ENCODE measurements at places on chromosomes 7 and 10. TPM values are rescaled to one million over a fixed set of nuclear protein-coding genes. Genes with fewer than 3 reads are reported as not detected.

DNA sequence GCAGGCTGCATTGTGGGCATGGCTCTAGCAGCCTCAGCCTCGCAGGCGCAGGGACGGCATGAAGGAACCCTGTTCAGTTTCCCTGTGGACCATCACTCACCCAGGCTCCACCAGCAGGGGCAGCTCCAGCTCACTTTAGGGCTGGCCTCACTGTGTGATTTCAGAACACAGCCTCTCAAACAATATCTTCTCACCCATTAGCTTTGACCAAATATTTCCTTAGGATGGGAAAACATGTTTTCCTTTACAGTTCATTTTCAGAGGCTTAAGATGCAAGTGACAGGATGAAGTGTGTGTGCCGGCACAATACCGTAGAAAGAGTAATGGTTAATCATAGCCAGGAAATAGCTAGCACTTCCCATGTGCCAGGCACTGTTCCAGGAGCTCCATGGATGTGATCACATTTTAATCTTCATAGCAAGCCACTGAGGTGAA is 58.2 kb downstream of the LANCL2 start:
- H3K4me3 ChIP-seq: no peak overlapping the region
- no peak for DNase-seq
- no peaks in the 10 kb centered on the region for H3K27me3 ChIP-seq
- H3K27ac ChIP-seq: no peak overlapping the region

GRCh38 chr10:111137007-111137406 is 60.2 kb downstream of the ADRA2A start:
- no peak overlapping the region for H3K27ac ChIP-seq
- H3K4me3 ChIP-seq: no peak overlapping the region
- DNase-seq: no peak
- H3K4me1 ChIP-seq: no peaks in the 10 kb centered on the region

DNA sequence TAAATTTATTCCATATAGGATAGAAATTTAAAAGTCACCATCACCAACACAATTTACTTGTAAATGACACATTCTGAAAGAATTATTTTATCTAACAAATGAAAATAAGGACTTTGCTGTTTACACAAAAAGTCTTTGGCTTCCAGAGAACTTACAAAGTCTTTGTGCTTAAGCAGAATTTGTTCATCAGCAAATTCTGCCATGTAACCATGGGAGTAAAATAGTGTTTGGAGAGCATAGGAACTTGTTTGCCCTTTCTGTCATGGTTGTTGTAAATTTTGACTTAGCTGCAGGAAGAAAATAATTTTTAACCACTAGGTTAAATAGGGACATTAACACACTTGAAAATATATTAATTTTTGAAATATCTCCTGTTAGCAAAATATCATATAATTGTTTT is 15.2 kb downstream of the FGL2 start:
- no peaks in the 10 kb centered on the region for H3K27me3 ChIP-seq
- H3K27ac ChIP-seq: no peak overlapping the region
- H3K4me3 ChIP-seq: no peak overlapping the region
- peak; percentile 57 for DNase-seq

- no peak overlapping the region for H3K4me3 ChIP-seq
- no peak for DNase-seq
- peaks cover 4% of the 10 kb centered on the region for H3K4me1 ChIP-seq
- H3K27ac ChIP-seq: no peak overlapping the region
- no peaks in the 10 kb centered on the region for H3K36me3 ChIP-seq
These were observed 4.7 kb downstream of the SKAP2 start for GRCh38 chr7:26859720-26860119.

GRCh38 chr10:92880233-92880861 is 32.0 kb downstream of the EXOC6 start:
- no peaks in the 10 kb centered on the region for H3K27me3 ChIP-seq
- no peaks in the 10 kb centered on the region for H3K4me1 ChIP-seq
- no peak overlapping the region for H3K27ac ChIP-seq
- DNase-seq: peak; percentile 62

GRCh38 chr10:12348294-12348869 is 965 bp upstream of the CAMK1D start:
- H3K4me1 ChIP-seq: peaks cover 18% of the 10 kb centered on the region
- H3K4me3 ChIP-seq: peak overlapping the region; percentile 66
- H3K27ac ChIP-seq: peak overlapping the region; percentile 55

GRCh38 chr10:78193189-78193588 is 159.5 kb downstream of the RPS24 start:
- no peak for DNase-seq
- H3K27ac ChIP-seq: no peak overlapping the region
- H3K27me3 ChIP-seq: peaks cover 11% of the 10 kb centered on the region
- peaks cover 7% of the 10 kb centered on the region for H3K4me1 ChIP-seq

DNA sequence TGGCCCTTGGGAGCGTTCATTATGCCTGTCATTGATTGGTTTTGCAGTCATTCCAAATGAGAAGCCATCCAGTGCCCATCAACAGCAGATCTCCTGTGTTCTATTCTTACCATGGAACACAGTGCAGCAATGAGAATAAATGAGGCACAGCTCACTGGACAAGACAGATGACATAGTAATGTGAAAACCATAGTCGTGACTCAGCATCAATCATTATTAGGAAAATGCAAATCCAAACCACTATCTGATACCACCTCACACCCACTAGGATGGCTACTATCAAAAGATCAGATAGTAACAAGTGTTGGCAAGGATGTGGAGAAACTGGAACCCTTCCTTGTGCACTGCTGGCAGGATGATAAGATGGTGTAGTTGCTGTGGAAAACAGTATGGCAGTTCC is 144.7 kb downstream of the ARHGAP22 start:
- DNase-seq: no peak
- H3K27ac ChIP-seq: no peak overlapping the region
- H3K4me1 ChIP-seq: peaks cover 35% of the 10 kb centered on the region
- no peak overlapping the region for H3K4me3 ChIP-seq

DNA sequence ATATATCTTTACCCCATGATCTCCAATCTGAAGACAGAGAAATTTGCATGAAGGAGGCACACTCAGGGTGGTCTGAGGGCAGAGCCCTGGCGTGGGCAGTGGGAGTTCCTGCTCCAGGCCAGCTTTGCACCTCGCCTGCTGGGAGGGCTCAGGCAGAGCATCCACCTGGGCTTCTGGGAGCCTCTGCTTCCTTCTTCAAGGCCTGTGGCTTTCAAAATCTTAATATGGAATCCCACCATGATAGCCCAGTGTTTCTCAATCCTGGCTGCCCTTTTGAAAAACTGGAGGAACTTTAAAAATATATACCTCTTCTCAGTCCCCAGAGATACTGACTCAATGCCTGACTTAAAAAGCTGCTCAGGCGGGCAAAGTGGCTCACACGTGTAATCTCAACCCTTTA is 36.7 kb upstream of the PSAP start:
- H3K4me3 ChIP-seq: no peak overlapping the region
- DNase-seq: no peak
- peaks cover 13% of the 10 kb centered on the region for H3K4me1 ChIP-seq
- H3K36me3 ChIP-seq: no peaks in the 10 kb centered on the region
- peak overlapping the region; percentile 37 for H3K27ac ChIP-seq

Gene AFAP1L2
- 20.7 TPM for total RNA-seq

Gene ZNF425
- total RNA-seq: 3.4 TPM

Gene FXYD4
- 0.44 TPM for total RNA-seq

Gene FRMPD2
- total RNA-seq: 0.18 TPM

Gene SUGCT
- total RNA-seq: 6.1 TPM

Gene OR2A42
- total RNA-seq: 0.04 TPM
